ENCODE measurements at places on chromosomes 2 and 18. TPM values are rescaled to one million over a fixed set of nuclear protein-coding genes. Genes with fewer than 3 reads are reported as not detected.

GREB1L gene
- 0.74 TPM for total RNA-seq

LRRC30 gene
- total RNA-seq, result not detected

CDCA7 gene
- 0.89 TPM for total RNA-seq

TRIM43 gene
- total RNA-seq, result not detected

DNA sequence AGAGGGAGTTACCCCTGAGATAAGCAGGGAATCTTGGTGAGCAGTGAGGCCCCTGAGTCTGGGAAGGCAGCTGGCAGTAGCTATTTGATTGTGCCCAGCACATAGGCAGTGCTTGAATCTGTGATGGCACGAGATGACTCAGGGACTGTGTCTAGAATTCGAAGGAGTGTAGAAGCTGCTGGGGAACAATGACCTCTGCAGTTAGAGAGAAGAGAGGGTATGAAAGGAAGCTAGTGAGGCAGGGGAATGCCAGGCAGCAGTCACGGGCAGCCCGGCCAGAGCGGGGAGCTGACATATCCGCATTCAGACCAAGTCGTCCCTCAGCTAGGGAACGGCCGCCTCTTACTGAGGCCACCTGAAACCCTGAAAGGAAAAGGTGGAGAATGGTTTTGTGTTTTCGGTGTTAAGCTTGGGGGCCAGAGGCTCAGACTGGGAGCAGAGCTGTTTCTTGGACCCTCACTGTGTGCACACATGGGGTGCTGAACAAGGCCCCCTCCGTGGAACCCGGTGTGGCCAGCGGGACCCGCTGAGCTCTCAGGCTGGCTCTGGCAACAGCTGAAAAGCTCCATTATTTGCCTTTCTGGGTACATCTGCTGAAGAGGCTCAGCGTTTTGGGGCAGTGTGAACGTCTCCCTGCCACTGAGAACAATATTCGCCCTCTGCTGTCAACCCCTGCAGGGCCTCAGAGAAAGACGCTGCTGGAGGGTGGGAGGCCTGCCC lies 32.9 kb downstream of the ARHGEF4 start:
- DNase-seq, result no peak

- DNase-seq, result no peak
Observed at GRCh38 chr2:104582471-104582870, 271.4 kb upstream of the POU3F3 start.

DNA sequence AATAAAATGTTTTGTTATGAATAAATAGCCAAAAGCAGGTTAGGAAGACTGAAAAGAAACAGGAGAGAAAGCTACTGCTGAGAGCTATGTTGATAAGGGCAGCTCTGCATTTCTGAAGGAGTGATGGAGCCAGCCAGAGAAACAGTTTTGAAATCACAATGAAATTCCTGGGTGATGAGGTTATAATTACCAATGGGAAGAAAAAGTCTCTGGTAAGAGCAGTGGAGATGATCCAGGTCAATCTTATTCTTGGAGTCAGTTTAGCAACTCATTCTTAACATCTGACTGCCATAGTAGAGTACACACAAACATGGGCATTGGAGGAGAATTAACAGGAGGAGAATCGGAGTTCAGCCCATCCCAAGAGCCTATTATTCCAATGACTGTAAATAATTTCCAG lies 2.4 kb downstream of the ALKAL2 start:
- DNase-seq, result no peak

- no peak for DNase-seq
Observed at GRCh38 chr2:215369181-215369760, 57.4 kb downstream of the ATIC start.

DNA sequence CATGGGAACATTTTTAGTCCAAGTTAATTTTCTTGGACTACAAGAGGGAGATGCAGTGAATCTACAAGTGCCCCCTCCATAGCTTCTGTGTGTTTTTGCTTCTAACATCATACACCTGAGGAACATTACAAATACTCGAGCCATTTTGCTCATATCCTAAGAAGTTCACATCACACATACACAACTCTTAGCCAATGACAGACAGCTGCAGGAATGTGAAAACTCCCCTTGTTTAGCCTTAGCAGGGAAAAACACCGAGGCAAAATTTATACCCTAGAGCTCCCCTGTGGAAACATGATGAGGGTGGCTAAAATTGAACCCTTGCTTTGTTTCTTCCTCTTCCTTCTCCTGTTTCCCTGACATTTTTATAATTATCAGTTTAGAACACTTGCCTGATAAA lies 928.3 kb upstream of the NRXN1 start:
- DNase-seq, result no peak

- no peak for DNase-seq
Observed at GRCh38 chr2:219995991-219996765, 368.7 kb downstream of the SLC4A3 start.

GRCh38 chr2:47592381-47592780 lies 189.4 kb downstream of the MSH2 start:
- no peak for DNase-seq

- DNase-seq, result no peak
Observed at GRCh38 chr18:55778788-55779690, 191.0 kb upstream of the TCF4 start.

GRCh38 chr2:23381084-23381483 lies 3.9 kb upstream of the KLHL29 start:
- peak; percentile 86 for DNase-seq

DNA sequence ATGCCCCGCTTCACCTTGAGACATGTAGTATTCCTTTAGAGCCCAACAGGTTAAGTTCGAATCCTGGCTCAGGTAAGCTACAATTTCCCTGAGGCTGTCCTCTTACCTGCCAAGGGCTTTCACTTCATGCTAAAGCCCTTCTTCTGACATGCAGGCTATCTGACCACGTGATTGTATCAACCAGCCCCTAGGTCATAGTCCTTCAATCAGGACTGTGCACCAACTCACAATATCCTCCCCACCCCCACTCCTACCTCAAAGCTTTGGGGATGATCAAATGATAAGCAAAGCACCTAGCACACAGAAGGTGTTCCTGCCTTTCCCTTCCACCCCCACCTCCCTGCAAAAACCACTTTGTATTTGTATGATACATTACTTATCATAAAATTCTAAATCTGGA lies 78.9 kb downstream of the AAK1 start:
- no peak for DNase-seq

DNA sequence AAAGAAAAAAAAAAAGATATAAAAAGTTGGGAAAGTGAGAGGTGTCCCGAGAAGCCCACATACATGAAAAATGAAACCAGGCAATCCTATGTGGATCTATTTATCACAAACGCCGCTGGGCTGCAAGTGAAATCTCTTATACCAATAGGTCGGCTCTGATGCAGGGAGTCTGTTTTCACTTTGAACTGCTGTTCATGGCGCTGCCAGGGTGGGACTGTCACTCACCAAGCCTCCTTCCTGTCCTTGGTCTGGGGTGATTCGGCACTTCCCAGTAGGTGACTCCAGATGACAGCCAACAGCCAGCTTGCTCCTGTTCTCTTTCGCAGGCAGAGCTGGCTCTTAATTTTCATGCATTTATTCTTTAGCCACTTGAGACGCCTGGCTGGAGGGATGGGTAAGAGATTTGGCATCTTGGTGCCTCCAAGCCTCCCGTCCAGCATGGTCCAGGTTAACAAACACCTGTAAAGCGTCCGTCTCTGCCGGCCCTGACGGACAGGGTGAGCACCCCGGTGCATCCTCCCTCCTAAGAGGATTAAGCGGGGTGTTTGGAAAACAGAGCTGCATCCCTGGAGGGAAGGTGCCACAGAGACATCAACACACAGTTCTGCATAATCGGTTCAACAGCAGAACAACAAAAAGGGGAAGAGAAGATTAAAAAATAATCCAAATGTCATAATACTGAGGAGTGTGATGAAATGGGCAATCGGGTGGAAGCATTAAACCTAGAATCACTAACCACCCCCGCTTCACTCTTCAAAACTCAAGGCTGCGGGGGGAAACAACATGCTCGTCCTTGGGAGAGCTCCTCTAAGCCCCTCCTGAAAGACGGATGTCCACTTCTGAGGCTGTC lies 58.7 kb downstream of the STEAP3 start:
- no peak for DNase-seq
